ENCODE measurements at places on chromosomes 3 and 15.

DNA sequence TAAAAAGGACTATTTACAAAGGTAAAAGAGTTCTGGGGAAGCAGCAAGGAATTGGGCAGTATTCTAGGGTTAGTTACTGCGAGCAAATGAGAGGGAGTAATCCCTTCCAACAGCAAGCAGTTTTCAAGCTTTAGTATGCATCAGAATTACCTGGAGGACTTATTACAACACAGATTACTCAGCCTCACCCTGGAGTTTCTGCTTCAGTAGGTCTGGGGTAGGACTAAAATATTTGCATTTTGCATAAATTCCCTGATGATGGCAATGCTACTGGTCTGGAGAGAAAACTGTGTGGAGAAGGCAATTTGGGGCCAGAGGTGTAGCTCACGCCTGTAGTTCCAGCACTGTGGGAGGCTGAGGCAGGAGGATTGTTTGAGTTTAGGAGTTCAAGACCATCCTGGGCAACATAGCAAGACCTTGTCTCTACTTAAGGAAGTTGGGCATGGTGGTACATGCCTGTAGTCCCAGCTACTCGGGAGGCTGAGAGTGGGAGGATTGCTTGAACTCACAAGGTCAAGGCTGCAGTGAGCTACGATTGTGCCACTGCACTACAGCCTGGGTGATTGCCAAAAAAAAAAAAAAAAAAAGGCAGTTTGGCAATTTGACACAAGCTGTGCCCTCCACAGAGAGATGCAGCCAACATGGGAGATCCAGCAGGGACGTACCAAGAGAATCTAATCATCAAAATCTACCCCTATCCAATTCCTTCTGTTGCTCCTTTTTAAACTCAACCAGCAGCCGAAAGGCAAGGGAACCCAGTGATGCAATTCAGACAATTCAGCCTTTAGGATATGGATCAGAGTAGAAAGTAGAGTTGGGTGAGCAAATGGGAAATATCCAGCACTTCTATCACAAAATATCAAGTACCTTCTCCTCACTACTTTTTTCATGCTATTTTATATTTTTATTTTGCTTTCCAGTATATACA lies 27.1 kb upstream of the AP4E1 start:
- peak; percentile 51 for DNase-seq

DNA sequence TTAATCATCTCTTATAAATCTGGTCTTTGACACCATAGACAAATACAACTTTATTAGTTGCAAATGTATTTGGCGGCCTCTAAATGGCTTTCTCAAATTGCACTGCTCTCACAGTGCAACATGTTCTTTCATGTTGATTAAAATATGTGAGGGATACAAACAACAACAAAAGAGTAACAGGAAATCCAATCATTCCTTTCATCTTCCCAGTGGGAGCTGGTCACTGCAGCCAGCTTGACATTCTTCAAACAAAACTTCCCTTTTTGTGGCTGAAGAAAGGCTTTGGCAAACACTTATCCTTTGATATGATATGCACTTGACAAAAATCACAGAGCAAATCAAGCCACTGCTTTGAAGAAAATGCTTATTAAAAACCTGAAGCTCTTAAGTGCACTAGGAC lies 973.6 kb downstream of the EPHA3 start:
- DNase-seq, result no peak

DNA sequence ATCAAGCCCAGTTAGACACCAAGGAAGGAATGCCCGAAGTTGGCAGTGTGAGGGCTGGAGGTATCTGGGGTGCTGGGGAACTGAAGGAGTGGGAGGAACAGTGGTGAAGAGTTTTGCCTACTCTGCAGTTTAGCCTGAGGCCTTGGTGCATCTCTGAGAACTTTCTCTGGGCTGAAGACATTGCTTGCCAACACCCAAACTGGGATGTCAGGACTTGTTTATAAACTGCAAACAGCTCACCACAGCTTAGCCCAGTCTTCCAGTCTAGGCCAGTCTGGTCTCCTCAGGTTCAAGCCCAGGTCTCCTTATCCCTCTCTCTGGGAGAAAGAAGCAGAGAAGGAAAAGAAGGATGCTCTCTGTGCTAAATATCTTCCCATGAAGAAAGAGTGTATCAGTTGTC lies 68.0 kb upstream of the BOC start:
- no peak for DNase-seq

DNA sequence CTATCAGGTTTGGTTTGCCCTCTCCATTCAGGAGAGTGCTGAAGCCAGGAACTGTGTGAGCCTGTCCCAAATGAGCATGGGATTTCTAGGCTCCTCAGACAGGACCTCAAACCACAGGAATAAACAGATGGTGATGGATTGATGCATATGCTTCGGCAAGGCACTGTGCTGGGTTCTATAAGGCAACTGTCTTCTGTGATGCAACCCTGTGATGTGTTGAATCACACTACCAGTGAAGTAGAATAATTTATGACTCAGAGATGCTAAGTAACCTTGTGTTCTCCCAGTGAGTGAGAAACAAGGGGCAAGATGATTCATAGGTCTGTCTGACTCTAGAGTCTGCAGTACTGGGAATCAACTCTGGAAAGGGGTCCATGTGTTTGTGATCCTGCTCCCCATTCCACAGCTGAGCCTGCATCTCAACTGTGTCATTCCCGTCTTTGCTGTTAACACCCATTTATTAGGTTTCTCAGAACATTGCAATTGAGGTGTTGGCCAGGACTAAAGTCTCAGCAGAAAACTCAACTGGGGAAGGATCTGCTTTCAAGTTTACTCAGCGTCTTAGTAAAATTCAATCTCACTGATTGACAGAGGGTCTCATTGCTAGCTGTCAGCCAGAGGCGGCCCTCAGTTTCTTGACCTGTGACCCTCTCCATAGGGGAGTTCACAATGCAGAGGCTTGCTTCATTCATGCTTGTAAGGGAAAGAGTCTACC lies 510.1 kb upstream of the CFAP20DC start:
- DNase-seq, result no peak

DNA sequence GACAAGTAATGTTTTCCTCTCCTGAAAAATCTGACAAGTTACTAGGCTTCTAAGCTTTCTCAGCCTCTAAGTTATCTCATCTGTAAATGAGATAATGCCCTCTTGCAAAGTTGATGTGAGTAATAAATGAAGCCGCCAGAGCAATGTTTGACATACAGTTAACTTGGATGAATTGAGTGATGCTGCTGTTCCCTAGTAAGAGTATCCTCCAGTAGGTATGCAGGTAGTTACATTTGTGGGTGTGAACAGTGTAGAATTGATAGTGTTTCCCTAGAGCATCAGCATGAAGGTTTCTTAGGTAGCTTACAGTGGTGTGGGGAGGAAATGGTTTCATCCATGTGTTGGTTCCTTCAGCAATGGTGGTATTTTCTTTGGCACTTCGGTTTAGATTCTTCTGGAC lies 3.4 kb downstream of the ATP2C1 start:
- no peak for DNase-seq

- DNase-seq, result no peak
Observed at GRCh38 chr3:32552013-32552412, 18.6 kb downstream of the DYNC1LI1 start.

DNA sequence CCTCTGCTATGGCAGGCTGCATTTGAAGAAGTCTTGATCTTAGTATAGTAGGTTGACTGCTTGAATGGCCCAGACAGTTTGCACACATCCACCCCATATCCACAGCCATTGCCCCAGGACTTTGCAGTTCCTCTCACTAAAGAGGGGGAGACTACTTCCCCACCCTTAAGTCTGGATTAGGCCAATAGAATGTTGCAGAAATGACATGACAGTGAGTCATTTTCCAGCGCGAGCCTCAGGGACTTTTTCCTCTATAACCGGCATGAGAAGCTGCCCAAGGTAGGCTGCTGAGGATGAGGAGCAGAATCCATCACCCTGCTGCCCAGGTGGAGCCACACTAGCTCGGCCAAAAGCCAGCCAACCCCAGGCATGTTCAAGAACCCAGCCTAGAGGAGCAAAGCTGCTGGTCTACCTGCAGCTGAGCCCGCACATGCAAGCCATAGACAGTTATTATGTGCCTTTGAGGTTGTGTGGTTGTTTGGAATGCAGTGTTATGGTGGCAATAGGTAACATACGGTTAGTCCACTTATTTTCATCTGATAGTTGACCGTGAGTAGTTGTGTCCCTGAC lies 113.9 kb downstream of the TLE3 start:
- no peak for DNase-seq

GRCh38 chr3:48222616-48223513 lies at the start of gene CAMP:
Gene CAMP (plus strand): TSS chr3:48223495. CDS start chr3:48223512, 17 bp downstream.
- DNase-seq, result peak; percentile 83

- no peak for DNase-seq
Observed at GRCh38 chr3:151379083-151379734, 5.3 kb downstream of the P2RY12 start.

GRCh38 chr3:171282041-171282440 lies 178.2 kb downstream of the TNIK start:
- no peak for DNase-seq

- peak; percentile 10 for DNase-seq
Observed at GRCh38 chr3:94234177-94234788, 171.4 kb downstream of the NSUN3 start.

DNA sequence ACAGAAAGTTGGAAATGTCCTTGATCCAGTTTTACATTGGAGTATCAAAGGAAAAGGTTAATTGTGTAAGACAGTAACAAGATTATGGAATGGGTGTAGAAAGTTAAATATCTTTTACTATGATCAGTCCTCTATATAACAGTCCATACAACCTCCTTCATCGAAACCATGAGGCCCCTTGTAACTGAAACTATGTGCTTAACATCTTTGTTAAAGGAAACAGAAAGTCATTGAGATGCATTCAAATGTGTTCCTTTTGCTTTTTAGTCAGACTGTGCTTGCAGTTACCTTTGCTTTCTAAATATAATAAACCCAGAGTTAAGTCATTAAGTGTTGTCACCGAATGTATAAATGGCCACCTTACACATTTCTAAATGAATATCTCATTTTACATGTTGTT lies 1298.5 kb downstream of the ROBO2 start:
- DNase-seq, result no peak

GRCh38 chr3:34020726-34021680 lies 222.6 kb downstream of the PDCD6IP start:
- no peak for DNase-seq

- DNase-seq, result no peak
Observed at GRCh38 chr15:79172801-79173460, 82.4 kb upstream of the RASGRF1 start.

GRCh38 chr3:130839813-130840212 lies 54.1 kb upstream of the ATP2C1 start:
- no peak for DNase-seq

- DNase-seq, result no peak
Observed at GRCh38 chr3:46966811-46967210, 9.7 kb downstream of the CCDC12 start.

DNA sequence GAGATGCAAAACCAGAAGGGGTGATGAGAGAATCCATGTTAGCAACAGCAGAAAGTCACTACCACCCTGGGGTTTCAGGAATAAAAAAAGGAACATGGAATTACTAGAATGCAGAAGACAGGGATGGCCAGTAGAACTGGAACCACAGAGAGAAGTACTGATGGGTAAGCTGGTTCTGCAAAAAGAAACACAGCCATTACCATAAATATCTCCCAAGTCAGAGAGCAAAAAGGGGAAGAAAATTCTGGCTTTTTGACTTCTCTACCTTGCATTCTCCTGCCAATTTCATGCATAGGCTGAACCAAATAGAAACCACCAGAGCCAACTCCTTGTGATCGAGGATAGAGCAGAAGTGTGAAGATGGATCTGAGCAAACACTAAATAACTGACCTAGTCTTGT lies 550.4 kb upstream of the NAALADL2 start:
- DNase-seq, result no peak

- DNase-seq, result no peak
Observed at GRCh38 chr3:52034651-52035050, 21.7 kb downstream of the DUSP7 start.

DNA sequence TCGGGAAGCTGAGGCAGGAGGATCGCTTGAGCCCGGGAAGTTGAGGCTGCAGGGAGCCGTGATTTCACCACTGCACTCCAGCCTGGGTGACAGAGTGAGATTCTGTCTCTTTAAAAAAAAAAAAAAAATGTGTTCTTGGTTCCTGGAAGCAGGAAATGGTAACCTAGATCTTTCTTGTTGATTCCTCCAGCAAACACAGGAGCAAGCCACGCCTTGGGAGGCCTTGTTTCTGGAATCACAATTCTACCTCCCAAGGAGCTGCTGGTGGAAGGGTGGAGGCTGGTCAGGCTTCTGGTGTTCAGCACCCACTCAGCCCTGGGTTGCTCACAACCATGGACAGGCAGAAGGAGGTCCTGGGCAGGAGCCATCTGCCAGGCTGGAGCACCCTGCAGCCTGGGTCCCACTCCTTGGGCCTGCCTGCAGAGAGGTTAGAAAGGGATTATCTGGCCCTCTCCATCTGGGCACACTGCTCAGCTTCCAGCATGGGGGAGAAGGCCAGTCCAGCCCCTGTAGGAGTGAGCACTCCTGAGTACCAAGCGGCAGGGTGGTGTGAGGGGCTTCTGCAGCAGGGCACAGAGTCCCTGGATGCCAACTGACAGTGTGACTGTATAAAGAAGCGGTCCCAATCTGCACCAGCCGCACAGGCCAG lies 65.6 kb downstream of the ABTB1 start:
- DNase-seq, result no peak

GRCh38 chr15:44265757-44266156 lies 22.8 kb upstream of the GOLM2 start:
- no peak for DNase-seq

DNA sequence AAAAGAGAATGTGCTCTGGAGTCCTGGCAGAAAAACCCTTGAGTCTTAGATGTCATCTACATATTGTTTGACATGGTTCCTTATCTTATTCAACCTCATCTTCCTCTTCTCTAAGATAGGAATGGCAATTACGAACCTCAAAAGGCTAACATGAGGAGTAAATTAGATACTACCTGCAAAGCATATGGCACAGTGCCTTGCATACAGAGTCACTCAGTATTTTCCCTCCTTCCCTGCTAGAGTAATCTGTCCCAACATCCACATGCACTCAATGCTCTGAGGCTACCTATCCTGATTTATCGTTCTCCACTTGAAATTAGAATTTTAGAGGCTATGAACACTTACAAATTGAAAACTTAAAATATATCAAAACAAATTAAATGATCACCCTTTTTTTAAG lies 386.7 kb downstream of the RSL24D1 start:
- no peak for DNase-seq

GRCh38 chr3:5194801-5195509 lies 7.4 kb downstream of the EDEM1 start:
- DNase-seq, result no peak

DNA sequence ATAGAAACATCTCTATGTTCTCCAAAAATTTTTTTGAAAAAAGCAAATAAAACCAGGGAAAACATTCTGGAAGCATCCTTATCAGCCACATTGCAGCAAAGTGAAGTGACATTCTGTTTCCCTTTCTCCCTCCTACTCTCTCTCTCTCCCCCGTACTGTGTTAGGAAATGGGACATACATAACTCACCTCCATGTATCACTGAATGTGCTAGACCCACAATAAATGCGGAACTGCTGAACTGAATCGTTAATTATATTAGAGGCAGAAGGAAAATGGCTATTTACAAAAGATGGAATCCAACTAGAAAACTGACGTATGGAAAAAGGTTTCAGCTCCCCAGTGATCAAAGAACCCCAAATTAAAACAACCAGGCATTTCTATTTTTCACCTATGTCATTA lies 129.8 kb downstream of the MINAR1 start:
- no peak for DNase-seq

- DNase-seq, result no peak
Observed at GRCh38 chr15:77832874-77833273, 200.2 kb upstream of the LINGO1 start.

GRCh38 chr3:81462921-81463320 lies 298.5 kb downstream of the GBE1 start:
- no peak for DNase-seq

GRCh38 chr3:119291062-119291700 lies 3.0 kb upstream of the ARHGAP31 start:
- no peak for DNase-seq
